ENCODE measurements at places on chromosomes 7 and 10.
A peak's percentile ranks its signal among the peaks of the same experiment; 100 is the strongest.

DNA sequence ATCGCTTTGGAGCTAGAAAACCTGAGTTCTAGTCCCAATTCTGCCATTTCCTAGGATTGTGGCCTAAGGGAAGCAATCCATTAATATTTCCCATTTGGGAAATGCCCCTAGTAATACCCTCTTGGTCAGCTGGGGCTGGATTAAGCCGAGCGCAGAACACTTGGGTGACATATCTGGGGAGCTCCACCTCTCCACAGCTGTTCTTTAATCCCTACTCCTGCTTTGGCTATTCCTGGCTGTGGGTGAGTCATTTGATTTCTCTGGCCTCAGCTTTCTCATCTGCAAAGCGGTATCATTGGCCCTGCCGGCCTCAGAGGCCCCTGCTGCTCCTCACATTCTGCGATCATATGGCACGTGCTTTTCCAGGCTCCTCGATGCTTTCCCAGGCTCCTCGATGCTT, 108.3 kb downstream of the BUB3 start:
- no peak for DNase-seq

- DNase-seq = no peak
These were observed 777.4 kb downstream of the SORCS1 start for GRCh38 chr10:106387063-106387462.

GRCh38 chr7:8783229-8783628, 349.8 kb downstream of the NXPH1 start:
- no peak for DNase-seq

GRCh38 chr10:36048236-36048635, 406.1 kb upstream of the FZD8 start:
- no peak for DNase-seq

DNA sequence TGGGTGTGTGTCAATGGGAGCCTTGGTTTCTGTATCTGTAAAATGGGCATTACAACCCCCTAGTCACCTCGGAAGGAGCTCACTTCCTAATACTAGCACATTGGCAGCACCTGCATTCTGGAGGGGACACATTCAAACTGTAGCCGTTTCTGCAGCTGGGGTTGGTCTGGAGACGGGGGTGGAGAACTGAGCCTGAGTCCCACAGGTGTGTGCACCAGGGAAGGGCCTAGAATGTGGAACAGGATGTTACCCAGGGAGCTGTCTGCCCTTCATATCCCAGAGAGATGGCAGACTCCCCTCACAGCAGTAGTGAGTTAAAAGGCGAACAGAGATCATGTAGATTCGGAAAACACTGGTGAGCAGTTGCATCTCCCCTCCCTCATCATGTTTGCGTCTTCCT, 272.8 kb upstream of the ZNF32 start:
- no peak for DNase-seq

DNA sequence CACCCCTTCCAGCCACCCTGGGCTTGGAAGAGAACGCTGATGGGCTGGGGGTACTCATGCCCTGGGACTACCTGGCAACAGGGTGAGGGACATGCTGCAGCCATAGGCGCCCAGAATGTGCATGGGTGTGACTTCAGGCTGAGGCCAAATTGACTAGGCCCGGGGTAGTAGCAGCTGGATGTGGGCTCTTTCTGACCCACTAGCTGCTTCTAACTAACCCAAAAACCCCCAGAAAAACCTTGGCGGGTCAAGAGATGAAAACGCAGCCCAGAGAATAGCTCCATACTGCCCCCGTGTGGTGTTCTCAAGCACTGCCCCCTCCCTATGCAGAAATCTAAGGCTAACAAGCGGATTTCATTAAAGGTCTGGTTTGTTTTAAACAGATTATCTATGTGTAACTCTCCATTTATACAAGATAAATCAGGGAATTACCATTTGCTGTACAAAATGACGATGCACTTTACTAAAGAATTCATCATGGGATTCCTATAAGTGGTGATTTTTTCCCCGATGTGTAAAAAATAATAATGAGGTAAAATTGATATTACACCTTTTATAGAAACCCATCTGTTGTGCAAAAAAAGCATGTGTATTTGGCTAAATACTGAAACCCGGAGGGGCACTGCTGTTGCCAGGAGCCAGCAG, 4.2 kb downstream of the SMARCD3 start:
- no peak for DNase-seq

DNA sequence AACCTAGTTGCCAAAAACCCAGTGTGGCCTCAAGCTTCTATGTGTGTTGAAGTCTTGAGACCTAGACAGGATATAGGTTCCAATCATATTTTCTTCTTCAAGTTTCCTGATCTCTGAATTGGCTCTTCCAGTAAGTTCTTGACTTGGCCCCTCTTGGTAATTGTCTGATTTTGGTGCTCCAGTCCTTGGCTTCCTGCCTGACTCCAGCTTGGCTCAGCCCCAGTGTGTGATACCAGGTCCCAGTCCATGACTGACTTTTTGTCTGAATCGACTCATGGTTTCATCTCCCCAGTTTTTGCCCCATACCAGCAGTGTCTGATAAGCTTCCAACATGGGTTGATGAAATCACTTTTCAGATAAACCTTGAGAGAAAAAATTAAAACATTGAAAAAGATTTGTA, 72.3 kb downstream of the FAS start:
- no peak for DNase-seq

DNA sequence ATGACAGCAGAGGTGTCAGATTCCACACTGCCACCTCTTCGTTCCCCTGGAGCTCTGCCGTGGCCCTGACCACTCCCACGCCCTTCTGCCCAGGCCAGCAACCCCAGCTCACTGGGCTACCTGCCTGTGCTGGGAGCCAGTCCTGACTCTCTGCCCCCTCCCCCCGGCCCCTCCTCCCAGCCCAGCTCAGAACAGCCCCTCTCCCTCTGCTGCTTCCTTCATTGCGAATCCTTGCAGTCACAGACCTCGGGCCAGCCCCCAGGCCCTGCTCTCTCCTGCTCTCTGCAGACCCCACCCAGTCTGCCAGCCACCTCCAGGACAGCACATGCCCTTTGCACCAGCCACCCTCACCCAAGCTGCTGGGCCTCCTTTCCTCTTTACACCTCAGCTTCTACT, 60.4 kb downstream of the TCERG1L start:
- DNase-seq = no peak

GRCh38 chr7:133053321-133053891, 28.5 kb downstream of the CHCHD3 start:
- DNase-seq = no peak

DNA sequence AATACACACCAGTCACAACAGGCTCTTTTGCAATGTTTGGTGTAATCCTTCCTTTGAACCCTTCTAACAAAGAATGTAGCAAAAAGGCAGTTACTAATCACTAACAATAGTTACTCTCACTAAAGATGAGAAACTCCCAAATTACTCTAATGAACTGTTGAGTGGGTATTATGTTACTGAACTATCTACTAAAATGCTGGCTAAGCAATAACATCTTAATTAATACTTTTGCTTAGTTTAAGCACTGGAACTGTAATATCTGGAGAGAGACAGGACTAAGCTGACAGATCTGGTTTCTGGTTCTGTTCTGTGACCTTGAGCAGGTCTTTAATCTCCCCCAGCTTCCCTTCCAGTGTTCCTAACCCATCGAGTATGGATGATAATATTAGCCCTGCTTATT, 241.7 kb downstream of the CHCHD3 start:
- no peak for DNase-seq

DNA sequence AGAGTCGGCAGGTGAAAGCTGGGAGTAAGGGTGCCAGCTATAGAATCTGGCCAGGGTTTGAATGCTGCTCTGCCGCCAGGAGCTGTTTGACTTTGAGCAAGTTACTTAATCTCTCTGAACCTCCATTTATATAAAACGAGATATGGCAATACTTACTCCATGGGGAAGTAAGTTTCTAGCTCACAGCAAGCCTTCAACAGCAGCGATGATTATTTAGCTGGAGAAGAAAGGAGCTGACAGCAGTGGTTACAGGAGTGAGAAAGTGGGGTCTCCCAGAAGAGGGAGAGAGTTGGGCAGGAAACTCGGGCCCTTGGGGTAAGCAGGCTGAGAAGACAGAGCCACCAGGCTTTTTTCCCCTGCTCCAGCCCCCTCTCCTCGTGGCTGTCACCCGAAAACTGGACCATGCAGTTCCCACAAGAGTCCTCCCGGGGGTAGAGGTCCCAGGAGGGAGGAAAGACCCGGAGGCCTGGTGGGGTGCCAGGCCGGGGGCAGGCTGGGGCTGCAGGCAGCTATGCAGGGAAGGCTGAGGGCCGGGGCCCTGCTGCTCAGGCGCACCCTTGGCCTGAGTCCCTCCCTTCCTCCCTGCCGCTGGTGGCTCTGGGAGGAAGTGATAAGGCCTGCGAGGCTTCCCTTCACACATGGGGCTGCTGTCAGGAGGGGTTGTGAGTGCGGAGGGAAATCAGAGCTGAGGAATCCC, 3.5 kb downstream of the NOS3 start:
- no peak for DNase-seq

DNA sequence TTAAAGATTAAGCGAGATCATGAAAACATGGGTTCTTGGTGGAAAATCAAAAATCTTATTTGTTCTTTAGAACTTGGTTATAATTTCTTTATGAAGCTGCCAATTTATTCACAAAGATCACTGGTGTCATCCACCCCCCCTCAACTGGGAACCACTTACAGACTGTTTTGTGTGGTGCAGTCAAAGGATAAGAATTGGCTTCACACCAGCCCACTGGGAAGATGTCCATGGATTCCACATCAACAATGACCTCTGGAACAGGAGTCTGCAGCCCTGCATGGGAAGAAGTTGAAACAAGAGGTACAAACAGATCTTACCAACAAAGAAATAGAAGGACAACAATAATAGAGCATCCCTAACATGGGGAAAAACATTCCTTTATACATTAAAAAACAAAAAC, 205.2 kb downstream of the SFMBT2 start:
- DNase-seq = no peak

DNA sequence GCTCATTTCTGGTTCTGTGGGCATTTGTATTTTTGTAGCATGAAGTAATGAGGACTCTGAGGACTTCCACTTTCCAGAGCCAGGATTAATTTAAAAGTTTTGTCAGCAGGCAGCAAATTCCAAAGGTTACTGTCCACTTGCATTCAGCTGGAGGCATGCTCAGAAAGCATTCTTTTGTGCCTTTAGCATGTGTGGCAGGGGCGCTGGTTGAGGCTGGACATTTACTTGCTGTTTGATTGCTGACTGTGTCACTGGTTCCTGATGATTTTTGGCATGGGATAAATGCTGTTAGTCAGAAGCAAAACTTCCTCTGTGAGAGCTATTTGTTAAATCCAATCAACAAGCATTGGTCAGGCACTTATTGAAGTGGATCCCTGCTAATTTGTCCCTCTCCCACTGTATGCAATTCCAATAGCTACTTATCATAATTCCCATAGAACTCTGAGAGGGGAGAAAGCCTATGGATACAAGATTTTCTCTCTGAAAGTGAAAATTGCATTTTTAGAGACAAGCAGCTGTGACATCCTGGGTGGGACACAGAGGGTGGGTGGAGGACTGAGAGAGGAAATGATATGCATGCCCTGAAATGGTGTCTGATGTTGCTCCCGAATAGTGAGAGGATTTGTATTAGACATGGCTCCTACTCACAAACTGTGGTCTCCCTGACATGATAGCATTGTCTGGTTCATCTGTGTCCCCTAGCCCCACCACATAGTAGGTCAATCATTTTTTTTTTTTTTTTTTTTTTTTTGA, 161.2 kb upstream of the WDR11 start:
- DNase-seq = no peak

GRCh38 chr7:102005933-102006480, 188.6 kb downstream of the CUX1 start:
- DNase-seq = no peak

DNA sequence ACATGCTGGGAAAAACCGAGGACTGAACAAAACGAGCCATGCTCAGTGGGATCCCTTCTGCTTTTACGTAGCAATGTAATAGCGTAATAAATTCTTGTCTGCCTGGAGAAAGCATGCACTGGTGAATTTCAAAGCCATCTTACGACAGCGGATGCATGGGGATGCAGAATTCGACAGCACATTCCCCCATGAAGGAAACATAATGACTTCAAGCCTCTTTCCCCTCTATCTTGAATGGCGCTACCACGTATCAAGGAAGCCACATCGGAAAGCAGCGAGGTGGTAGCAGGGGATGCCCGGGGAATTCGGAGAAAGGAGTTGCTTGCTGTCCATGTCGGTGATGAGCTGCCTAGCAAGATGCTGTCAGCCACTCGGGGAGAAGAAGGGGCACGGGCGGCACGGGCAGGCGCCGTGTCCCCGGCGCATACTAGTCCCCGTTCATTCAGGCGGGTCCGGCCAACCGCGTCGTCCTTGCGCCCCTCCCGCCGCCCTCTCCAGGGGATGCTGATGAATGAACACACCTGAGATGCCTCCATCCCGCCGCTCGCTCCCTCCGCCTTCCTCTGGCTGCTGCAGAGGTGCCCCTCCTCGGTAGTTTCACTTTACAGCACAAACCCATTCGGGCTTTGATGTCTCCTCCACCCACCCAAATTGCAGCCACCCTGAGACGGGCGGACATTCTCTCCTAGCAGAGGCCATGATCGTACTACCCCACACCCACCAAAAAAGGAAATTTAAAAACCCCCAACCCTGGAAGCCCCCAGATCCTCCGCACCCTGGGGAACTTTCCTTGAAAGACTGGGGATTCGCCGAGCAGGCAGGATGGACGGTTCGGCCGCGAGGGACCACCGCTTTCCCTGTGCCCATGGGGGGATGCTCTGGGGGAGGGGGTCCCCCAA, 644 bp downstream of the SORBS1 start:
- peak; percentile 10 for DNase-seq

- no peak for DNase-seq
These were observed 161.5 kb downstream of the FGFR2 start for GRCh38 chr10:121436630-121437341.

DNA sequence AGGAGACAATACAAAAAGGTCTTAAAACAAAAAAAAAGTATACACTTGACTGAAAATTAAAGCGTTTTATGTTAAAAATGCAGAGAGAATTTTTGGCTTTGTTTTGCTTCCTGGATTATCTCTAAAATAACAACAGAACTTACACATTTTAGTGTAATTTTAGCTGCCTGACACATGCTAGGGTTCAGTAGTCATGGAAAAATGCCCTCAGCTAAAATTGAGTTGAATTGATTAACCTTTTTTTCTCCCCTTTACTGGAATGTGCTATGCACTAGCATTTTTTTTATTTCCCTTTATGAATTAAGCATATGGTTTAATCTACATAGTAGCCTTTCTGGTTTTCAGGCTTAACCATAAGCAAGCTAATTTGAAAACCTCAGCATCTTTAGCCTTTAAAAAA, 89.9 kb downstream of the ZNF277 start:
- DNase-seq = no peak

GRCh38 chr10:63549810-63550209, 28.6 kb downstream of the REEP3 start:
- no peak for DNase-seq

All from activated naive CD4-positive, alpha-beta T cell (primary cell).